Airway epithelial cell (primary cell): ENCODE measurements at places on chromosomes 1 and 21. TPM values are rescaled to one million over a fixed set of nuclear protein-coding genes. Genes with fewer than 3 reads are reported as not detected.

Gene FAM3B
- not detected in 2 replicates for total RNA-seq

Gene RNU1-3
- total RNA-seq: under 0.01 TPM in 2 replicates

Gene C1orf56
- total RNA-seq: 0.84 and 1.1 TPM in 2 replicates

Gene OR10J1
- total RNA-seq: not detected in 2 replicates

Gene CRYBG2
- total RNA-seq: 72.4 and 99.7 TPM in 2 replicates

Gene USP1
- total RNA-seq: 18.6 and 23.3 TPM in 2 replicates

Gene ADORA1
- total RNA-seq: 0.09 and 0.14 TPM in 2 replicates

Gene EFNA1
- total RNA-seq: 26.1 and 41.9 TPM in 2 replicates

Gene CAMSAP2
- 18.6 and 29.7 TPM in 2 replicates for total RNA-seq

Gene CDK18
- 10.3 and 15.0 TPM in 2 replicates for total RNA-seq

Gene ARMH1
- total RNA-seq: not detected in 2 replicates

Gene NAV1
- total RNA-seq: 17.7 and 37.2 TPM in 2 replicates

Gene NEK2
- total RNA-seq: 17.3 and 19.6 TPM in 2 replicates
